ENCODE measurements at places on chromosomes 2 and 18. TPM values are rescaled to one million over a fixed set of nuclear protein-coding genes. Genes with fewer than 3 reads are reported as not detected.

The CXCR4 gene
- 51.9 TPM for total RNA-seq

GRCh38 chr2:68045342-68045741 is 17.5 kb downstream of the C1D start:
- no peaks in the 10 kb centered on the region for H3K27me3 ChIP-seq
- H3K27ac ChIP-seq: no peak overlapping the region
- H3K4me1 ChIP-seq: no peaks in the 10 kb centered on the region
- no peak overlapping the region for H3K4me3 ChIP-seq
- DNase-seq: peak; percentile 63
- no peaks in the 10 kb centered on the region for H3K36me3 ChIP-seq

DNA sequence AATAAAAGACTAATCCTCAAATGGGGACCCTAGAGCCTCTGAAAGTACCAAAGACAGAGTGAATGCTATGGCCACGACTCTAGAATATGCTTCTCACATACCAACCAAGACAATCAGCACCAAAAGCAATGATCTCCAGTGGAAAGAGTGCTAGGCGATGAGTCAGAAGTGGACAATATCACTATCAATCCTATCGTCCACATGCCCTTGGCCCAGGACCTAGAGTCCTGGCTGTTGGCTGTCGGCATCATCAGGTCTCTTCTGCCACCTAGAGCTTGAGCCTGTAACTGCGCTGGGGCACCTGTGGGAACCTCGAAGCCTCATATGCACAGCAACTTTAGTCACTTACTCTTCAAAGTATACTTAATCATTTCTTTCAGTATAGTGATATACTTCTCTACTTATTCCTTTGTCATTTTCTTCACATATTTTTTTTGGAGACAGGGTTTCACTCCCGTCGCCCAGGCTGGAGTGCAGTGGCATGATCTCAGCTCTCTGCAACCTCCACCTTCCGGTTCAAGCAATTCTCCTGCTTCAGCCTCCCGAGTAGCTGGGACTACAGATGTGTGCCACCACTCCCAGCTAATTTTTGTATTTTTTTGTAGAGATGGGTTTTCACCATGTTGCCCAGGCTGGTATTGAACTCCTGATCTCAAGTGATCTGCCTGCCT is 29.7 kb downstream of the NOL10 start:
- no peak overlapping the region for H3K27ac ChIP-seq
- peaks cover 15% of the 10 kb centered on the region for H3K36me3 ChIP-seq
- H3K4me3 ChIP-seq: no peak overlapping the region
- H3K27me3 ChIP-seq: no peaks in the 10 kb centered on the region
- no peaks in the 10 kb centered on the region for H3K4me1 ChIP-seq

DNA sequence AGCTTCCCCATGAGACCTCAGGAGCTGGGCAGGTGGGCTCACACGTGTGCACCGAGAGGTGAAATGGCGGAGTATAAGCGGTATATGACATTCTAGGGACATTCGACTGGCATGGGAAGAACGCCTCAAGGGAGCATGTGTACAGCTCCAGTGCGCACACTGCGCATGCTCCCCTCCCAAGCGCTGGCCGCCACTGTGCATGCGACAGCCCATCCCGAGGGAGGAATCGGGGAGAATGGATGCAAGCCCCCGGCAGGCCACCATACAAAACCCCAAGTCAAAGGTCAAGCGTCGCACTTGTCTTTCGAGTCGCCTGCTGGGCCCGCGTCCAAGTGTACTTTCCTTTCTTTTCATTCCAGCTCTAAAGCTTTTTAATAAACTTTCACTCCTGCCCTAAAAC is 103.4 kb upstream of the ODC1 start:
- H3K27me3 ChIP-seq: no peaks in the 10 kb centered on the region
- no peak overlapping the region for H3K27ac ChIP-seq
- no peaks in the 10 kb centered on the region for H3K4me1 ChIP-seq

- no peak overlapping the region for H3K27ac ChIP-seq
- no peak overlapping the region for H3K4me3 ChIP-seq
- no peaks in the 10 kb centered on the region for H3K4me1 ChIP-seq
- H3K27me3 ChIP-seq: no peaks in the 10 kb centered on the region
These were observed 45.3 kb upstream of the SPAG16 start for GRCh38 chr2:213238753-213239495.

DNA sequence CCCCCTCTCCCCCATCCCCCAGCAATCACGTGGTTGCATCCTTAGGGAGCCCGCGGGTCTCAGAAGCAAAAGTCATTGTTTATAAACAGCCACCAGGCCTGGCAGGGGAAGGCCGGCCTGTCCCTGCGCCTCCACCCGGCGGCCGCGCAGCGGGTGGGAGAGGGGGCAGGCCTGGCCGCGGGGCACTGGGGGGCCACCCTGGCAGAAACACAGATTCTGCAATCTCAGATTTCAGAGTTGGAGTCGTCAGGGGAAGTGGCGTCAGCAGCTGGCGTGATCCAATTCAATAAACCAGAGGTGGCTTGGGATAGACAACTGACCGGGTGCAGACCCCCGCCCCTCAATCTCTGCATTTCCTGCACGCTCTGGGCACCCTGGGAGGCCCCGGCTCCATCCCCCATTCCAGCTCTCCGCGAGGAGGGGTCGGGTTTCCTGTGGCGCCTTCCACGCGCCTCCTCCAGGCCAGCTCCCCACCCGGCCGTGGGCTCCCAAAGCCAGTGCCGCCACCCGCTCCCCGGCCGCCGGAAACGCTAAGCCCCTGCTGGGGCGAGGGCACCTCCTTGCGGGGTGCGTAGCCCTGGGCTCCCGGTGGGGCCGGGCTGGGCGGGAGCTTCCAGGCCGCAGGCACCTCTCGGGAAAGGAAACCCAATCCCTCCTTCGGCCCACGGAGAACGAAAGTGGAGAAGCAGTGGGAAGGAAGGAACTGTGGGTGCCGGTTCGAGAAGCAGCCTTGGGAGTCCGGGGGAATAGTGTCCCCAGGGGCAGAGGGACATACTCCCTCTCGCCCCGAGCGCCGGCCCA is 1.1 kb downstream of the BIN1 start:
- peak overlapping the region; percentile 70 for H3K4me3 ChIP-seq
- H3K27ac ChIP-seq: peak overlapping the region; percentile 83
- peak; percentile 85 for DNase-seq
- peaks cover 26% of the 10 kb centered on the region for H3K4me1 ChIP-seq
- no peaks in the 10 kb centered on the region for H3K27me3 ChIP-seq
- H3K36me3 ChIP-seq: no peaks in the 10 kb centered on the region

The CCL20 gene
- total RNA-seq: 2.7 TPM

The C18orf54 gene
- total RNA-seq: 3.1 TPM

The ERFE gene
- total RNA-seq: 61.4 TPM

The CCDC148 gene
- total RNA-seq: 21.0 TPM

DNA sequence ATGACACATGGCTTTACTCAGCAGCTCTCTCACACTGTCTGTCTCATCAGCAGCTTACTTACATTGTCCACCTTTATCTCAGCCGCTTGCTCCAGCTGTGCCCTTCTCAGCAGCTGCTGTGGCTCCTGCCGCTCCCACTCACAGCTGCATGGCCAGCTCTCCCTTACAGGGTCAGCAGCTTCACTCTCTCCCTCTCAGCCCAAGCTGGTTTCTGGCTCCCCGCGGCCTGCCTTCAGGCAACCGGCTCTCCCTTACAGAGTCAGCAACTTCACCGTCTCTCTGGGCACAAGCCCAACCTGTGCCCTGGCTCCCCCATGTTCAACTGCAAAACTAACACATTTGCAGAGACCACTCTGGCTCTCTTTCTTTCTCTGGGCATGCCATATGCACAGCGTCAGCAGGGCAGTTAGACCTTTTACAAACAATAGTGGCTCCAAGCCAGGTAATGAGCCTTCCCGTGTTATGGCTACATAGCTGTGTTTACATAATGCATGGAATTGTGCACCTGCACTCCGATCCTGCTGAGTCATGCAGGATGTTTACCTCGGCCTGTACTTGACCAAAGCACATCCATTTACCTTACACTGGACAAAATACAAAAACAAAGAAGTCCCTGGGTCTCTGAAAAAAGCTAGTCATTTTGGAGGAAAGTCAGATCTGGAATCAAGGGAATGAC is 167.3 kb downstream of the DOK6 start:
- H3K36me3 ChIP-seq: no peaks in the 10 kb centered on the region
- H3K4me3 ChIP-seq: no peak overlapping the region
- no peak overlapping the region for H3K27ac ChIP-seq
- DNase-seq: no peak
- H3K4me1 ChIP-seq: no peaks in the 10 kb centered on the region

DNA sequence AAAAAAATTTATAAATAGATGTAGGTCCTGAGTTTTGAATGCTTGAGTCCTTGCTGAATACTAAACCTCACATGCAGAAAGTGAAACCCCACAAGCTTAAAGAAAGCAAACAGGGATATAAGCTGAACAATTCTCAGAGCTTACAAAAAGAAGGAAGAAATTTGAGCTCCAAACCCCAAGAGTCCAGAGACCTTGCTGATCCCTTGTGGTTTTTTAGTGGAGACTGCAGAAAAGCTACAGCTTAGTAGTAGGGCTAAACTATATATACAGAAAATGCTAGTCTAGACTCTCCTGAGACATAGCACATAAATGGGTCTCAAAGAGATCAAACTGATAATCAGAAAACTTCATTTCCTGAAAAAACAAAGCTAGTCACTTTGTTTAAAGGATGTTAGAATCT is 1548.1 kb upstream of the ZEB2 start:
- H3K4me3 ChIP-seq: no peak overlapping the region
- no peak overlapping the region for H3K27ac ChIP-seq
- DNase-seq: no peak
- no peaks in the 10 kb centered on the region for H3K36me3 ChIP-seq
- no peaks in the 10 kb centered on the region for H3K27me3 ChIP-seq

DNA sequence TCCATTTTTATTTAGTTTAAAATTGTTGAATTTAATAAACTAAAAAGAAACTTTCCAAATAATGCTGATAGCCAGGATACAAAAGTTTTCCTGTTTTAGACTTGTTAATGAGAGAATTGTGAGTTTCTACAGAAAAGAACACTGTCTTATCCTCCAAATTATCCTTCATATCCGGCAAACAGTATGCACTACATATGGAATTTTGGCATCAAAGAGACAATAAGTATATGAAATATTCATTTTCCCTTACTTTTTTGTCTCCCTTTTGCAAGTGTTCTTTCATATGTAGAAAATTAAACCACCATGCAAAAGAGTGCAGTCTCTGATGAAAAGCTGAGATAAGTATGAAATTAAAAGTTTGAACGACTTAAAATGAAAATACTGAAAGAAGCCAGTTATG is 159.4 kb downstream of the UBE2E3 start:
- H3K4me3 ChIP-seq: no peak overlapping the region
- no peaks in the 10 kb centered on the region for H3K36me3 ChIP-seq
- H3K4me1 ChIP-seq: no peaks in the 10 kb centered on the region
- no peak for DNase-seq
- no peaks in the 10 kb centered on the region for H3K27me3 ChIP-seq
- no peak overlapping the region for H3K27ac ChIP-seq

The PLB1 gene
- 6.8 TPM for total RNA-seq

DNA sequence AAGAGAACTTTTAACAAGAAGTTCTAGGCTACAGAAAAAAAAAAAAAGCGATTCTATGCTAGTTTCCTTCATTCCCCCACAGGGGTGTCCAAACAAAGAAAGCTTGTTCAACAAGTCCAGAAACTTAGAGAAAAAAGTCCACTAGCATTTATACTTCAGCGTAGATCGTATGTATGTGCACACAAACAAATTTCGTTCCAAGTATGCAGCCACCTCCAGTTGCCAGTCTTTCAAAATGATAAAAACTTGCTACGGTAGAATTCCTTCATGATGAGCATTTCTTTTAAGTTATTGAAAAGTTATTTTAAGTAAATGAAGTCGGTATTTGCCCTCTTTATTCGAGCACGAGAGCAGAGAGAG is 3.7 kb upstream of the OTX1 start:
- DNase-seq: no peak
- peaks cover 3% of the 10 kb centered on the region for H3K36me3 ChIP-seq
- H3K27ac ChIP-seq: no peak overlapping the region

- peaks cover 2% of the 10 kb centered on the region for H3K27me3 ChIP-seq
- H3K4me1 ChIP-seq: no peaks in the 10 kb centered on the region
- no peak for DNase-seq
These were observed 37.7 kb upstream of the CTDP1 start for GRCh38 chr18:79641722-79642497.

The SIX3 gene
- 0.16 TPM for total RNA-seq

GRCh38 chr2:109254174-109254904 is 125.3 kb downstream of the SH3RF3 start:
- no peak overlapping the region for H3K27ac ChIP-seq
- H3K36me3 ChIP-seq: no peaks in the 10 kb centered on the region
- H3K4me3 ChIP-seq: no peak overlapping the region
- H3K4me1 ChIP-seq: peaks cover 11% of the 10 kb centered on the region
- DNase-seq: peak; percentile 26
- no peaks in the 10 kb centered on the region for H3K27me3 ChIP-seq

The AQP4 gene
- 11.6 TPM for total RNA-seq

DNA sequence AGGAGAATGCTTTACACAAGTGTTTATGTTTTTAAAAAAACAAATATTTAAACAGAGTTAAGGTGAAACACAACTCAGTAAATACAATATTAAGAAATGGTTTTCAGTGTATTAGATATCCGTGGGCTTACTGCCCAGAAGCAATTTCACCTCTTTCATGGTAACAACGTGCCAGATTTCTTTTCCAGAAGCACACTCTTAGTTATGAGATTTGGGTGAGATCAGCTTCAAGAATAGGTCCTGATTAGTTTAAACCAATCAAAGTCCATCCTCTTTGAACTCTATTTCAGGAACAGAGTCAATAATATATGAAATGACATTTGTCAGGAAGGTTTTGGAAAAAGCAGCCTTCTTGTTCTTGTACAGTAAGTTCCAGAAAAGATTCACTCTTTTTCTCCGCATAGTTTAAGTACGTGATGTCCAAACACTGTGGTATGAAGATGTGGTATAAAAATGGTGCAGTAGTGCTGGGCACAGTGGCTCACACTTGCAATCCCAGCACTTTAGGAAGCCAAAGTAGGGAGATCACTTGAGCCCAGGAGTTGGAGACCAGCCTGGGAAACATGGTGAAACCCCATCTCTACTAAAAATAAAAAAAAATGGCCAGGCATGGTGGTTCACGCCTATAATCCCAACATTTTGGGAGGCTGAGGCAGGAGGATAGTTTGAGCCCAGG is 14.7 kb downstream of the USP34 start:
- H3K27me3 ChIP-seq: no peaks in the 10 kb centered on the region
- peaks cover 3% of the 10 kb centered on the region for H3K4me1 ChIP-seq
- no peak overlapping the region for H3K27ac ChIP-seq
- DNase-seq: no peak

The ARHGAP28 gene
- total RNA-seq: 4.6 TPM

DNA sequence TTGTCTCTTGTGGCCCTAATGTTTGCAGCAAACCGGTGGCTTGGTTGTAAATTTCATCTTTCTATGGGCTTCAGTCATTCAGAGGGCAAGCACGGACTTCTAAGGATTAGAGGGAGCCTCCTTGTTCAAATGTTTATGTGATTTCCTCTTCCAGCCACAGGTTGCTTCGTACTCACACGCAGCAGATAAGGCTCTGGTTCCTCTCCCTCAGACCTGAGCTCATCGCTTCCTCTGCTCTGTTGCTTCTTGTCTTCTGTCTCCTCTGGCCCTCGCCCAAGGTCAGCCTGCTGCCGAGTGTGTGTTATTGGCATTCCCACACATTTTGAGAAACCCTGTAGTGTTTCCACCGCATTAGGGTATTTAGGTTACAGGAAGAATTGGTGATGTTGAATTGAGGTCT is 44.0 kb downstream of the MYL12B start:
- H3K36me3 ChIP-seq: no peaks in the 10 kb centered on the region
- H3K27ac ChIP-seq: no peak overlapping the region
- H3K27me3 ChIP-seq: no peaks in the 10 kb centered on the region
- H3K4me3 ChIP-seq: no peak overlapping the region

GRCh38 chr2:234828382-234829073 is 123.3 kb upstream of the SH3BP4 start:
- no peaks in the 10 kb centered on the region for H3K36me3 ChIP-seq
- no peak overlapping the region for H3K4me3 ChIP-seq
- peaks cover 8% of the 10 kb centered on the region for H3K4me1 ChIP-seq

Data from kidney (tissue), 22 donors.